ENCODE measurements at places on chromosomes 16 and 17. TPM values are rescaled to one million over a fixed set of nuclear protein-coding genes. Genes with fewer than 3 reads are reported as not detected.

Gene NME3
- 15.6 TPM for polyA plus RNA-seq

Gene TNFSF13
- 1.0 TPM for polyA plus RNA-seq

Gene CIITA
- 0.04 TPM for polyA plus RNA-seq

Gene SPATA32
- polyA plus RNA-seq = not detected

Gene IFT20
- polyA plus RNA-seq = 67.1 TPM

Gene GFER
- polyA plus RNA-seq = 15.8 TPM

Gene FGF11
- 0.63 TPM for polyA plus RNA-seq

Gene TMC7
- polyA plus RNA-seq = 0.42 TPM

Gene ARL5C
- not detected for polyA plus RNA-seq

Gene CDRT15
- polyA plus RNA-seq = not detected

Gene CCL11
- 0.89 TPM for polyA plus RNA-seq

Gene MYOCD
- polyA plus RNA-seq = 19.0 TPM

Gene HSPB9
- polyA plus RNA-seq = not detected

Gene PRR29
- polyA plus RNA-seq = 0.15 TPM

Gene APOBR
- not detected for polyA plus RNA-seq

Gene ENPP7
- polyA plus RNA-seq = not detected

Gene GPR139
- polyA plus RNA-seq = not detected

Gene ZCCHC14
- polyA plus RNA-seq = 7.9 TPM

Gene IRX5
- not detected for polyA plus RNA-seq

Gene MPP2
- polyA plus RNA-seq = 2.4 TPM

Gene ZG16B
- polyA plus RNA-seq = 0.40 TPM

Gene NOD2
- polyA plus RNA-seq = not detected

Gene CDH3
- not detected for polyA plus RNA-seq

Gene ABCA8
- 9.7 TPM for polyA plus RNA-seq

Gene APOH
- polyA plus RNA-seq = not detected

Gene ALOXE3
- polyA plus RNA-seq = 0.05 TPM

Gene TSPAN10
- polyA plus RNA-seq = 0.92 TPM

Gene FAM20A
- polyA plus RNA-seq = not detected

Gene TMEM238L
- polyA plus RNA-seq = not detected

Gene ACSM2A
- polyA plus RNA-seq = not detected

Gene SHPK
- polyA plus RNA-seq = 8.7 TPM

Gene HBQ1
- not detected for polyA plus RNA-seq

Gene SOX9
- 5.5 TPM for polyA plus RNA-seq

Gene OR4D1
- polyA plus RNA-seq = not detected
